Midbrain (tissue), 1 donor: ENCODE measurements at places on chromosomes 6 and 20.

DNA sequence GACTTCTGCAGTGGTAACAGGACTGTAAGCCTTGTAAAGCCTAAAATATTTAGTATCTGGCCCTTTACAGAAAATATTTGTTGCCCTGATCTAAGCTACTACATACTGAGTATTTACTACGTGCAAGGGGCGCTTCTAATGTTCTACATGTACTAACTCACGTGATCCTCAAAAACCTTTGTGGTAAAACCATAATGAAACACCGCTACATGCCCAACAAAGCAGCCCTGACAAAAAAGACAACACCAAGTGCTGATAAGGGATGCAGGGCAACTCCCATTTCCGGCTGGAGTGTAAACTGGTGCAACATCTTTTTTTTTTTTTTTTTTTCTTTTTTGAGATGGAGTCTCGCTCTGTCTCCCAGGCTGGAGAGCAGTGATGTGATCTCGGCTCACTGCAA is 85.0 kb downstream of the SULF2 start:
- no peak for DNase-seq

GRCh38 chr20:63858393-63859165 is 2.7 kb upstream of the ABHD16B start:
- DNase-seq = no peak

DNA sequence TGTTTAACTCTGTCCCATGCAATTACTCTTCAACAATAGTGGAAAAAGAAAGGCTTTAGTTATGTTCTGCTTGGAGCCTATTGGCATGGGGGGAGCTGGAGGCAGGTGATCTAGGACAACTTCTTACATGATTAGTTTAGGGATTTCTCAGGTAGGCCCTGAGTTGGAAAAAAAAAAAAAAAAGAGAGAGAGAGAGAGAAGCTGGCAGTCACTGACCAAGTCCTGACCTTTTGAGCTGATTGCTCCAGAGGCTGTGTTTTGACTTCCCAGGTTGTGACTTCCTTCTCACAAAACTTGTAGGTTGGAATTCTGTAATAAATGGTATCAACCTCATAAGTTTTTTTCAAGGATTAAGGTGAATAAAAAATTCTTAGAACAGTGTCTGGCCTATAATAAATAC is 7.8 kb downstream of the C6orf141 start:
- DNase-seq = no peak

DNA sequence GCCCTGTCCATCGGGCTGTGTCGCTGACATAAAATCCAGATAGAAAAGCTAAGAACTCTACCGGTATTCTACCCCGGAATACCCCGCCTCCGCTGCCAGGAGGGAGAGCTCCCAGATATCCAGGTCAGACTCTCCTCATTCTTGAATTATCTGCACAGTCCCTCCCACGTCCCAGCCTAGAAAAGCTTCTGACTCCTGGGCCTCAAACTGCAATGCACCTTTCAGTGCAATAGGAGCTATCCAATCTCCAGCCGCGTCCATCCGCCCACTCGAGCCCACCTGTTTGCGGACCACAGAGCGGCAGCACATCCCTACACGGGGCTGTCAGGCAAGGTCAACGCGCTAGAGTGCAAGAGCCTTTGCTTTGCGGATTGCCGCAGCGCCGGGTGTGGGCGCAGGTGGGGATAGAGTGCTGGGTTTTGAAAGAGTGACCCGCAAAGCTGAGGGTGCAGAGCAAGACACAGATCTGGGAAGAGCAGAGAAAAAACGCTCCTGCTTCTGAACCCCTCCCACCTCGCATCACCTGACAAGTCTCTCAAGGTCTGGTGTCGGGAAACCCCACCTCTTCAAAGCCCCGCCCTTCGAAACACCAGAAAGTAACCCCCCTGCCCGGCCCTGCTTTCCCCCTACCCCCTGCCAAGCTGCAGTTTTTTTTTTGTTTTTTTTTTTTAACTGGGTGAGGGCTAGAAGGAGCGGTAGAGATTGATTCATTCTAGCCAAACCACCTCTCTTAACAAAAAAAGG is 1.3 kb downstream of the TAPBP start:
- DNase-seq = peak; percentile 58

DNA sequence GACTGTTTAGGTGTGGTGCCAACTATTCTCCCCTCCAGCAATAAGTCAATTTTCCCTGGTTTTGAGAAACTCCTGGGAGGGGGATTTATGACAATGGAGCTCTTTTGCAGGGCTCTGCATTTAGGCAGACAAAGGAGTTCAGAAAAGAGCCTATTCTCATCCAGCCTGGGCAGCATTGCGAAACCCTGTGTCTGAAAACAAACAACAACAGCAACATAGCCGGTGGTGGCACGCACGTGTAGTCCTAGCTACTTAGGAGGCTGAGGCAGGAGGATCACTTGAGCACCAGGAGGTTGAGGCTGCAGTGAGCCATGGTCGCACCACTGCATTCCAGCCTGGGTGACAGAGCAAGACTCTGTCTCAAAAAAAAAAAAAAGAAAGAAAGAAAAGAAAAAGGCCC is 6.4 kb downstream of the CLPS start:
- DNase-seq = no peak

DNA sequence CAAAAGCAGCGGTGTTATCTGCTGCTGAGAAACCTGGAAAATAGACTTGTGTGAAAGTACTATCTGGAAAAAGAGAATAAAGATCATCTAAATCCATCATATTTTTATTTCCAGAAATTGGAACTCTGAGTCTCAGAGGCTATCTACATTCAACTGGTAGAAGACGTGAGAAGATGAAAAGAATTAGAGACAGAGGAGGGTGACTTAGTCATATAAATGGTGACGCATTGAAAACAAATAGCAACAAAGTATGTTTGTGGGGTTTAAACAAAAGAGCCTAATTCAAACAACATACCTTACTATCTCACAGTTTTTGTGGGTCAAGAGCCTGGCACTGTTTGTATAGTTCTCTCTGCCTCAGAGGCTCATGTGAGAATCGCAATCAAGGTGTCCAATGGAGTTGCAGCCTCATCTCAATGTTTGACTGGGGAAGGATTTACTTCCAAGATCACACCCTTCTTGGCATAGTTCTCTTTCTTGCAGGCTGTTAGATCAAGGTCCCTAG is 757.1 kb upstream of the SLC35B3 start:
- DNase-seq = no peak

DNA sequence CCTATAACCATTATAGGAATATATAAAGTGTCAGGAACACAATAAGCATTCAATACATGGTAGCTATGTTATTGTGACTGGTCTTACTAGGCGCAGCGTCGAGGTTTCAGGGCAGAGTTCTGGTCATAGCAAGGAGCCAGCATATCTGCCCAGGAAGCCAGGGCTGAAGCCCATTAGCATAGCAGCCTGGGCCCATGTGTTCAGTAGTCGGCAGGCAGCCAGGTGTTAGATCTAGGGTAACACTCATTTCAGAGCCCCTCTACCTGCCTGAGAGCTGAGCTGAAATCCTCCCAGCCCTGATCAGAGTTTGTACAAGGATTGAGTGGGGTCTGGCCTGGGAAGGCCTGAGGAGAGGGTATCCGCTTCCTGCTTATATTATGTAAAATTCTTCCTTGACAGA is 32.1 kb downstream of the C20orf173 start:
- no peak for DNase-seq

DNA sequence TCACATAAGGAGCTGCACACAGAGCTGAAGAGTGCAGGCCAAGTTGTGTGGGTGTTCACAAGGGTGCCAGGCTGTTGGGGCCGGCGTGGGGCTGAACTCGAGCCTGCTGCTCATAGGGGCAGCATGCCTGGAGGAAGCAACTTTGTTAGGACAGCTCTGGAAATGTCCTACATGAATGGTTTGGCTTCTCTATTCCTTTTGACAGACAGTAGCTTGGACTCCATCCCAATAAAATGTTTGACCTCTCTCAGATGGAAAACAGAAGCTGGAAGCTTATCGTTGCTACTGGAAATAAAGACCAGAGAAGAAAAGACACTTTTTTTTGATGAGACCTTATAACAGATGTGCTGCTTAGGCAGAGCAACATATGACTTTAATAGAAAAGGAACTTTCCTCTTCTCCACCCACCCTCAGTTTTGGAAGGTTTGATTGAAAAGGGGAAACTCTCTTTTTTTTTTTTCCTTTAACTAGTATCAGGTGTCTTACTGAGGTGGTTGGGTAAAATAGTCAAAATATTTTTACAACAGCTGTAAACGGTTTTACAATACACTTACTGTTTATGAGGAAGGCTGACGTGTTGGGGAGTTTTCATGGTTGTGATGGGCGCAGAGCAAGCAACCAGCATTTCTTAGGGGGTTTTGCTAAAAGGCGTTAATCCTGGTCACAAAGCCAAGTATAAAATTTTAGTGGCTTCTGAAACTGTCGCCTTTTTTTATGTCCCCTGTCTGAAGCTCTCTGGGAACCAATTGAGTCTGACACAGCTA is 80.7 kb upstream of the EEF1E1 start:
- DNase-seq = no peak

DNA sequence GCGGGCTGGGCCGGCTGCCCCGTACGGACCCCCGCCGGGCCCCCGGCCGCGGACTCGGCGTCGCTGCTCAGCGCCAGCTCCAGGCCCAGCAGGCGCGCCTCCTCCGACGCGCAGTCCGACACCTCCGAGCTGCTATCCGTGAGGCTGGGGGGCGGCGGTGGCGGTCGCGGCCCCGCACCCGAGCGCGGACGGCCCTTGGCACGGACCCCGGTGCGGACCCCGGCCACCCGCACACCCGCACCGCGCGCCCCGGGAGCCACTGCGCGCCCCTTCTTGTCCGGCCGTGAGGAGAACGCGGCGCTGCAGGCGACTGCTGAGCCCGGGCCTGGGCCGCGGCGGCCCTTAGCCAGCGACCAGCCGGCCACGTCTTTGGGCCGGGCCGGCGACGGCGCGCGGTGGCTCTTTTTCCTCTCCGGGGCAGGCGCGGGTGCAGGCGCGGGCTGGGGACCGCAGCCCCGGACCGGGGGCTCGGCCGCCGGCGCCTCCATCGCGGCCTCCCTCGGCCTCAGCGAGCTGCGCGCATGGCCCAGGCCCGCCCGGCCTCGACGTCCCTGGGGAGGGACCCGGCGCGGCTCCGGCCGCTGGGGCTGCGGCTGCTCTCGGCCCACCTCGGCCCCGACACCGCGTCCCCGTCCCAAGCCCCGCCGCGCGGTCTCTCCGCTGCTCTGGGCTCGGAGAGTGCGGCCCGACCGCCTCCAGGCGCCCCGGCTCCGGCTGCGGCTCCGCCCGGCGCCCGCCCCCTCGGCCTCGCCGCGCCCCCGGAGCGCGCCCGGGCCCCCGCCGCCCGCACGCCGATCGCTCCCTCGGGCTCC is 12.9 kb upstream of the TLDC2 start:
- no peak for DNase-seq

DNA sequence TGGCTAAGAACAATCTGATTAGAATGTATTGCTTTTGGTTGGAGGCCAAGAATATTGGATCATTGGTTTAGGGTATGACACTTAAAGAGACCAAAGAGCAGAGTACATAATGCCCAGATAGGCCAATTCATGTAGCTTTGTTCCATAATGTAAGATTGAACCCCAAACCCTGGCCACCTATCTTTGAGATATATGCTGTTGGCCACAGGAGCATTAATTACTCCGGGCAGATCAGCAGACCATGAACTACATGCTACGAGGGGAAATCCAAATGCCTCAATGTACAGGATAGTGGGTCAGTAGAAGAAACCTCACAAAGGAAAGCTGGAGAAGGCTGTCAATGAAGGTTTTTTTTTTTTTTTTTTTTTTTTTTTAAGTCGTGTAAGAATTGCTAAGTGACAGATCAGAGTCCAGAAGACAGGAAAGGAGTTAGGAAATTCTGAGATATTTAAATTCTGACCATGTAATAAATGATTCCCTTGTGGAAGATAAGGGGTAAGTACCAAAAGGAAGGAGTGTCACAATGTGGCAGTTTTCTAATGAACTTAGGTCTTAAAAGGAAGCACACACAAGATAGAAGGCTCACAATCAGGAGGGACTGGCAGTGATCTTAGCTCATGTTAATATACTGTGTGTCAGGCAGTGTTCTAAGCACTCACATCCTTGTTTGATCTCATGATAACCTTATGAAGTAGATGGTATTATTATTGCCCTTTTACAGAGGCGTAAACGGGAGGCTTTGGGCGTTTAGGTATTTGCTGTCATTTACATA is 61.4 kb downstream of the CARMIL1 start:
- DNase-seq = no peak
